ENCODE measurements at places on chromosomes 2 and 18.

- no peak for DNase-seq
Measured at GRCh38 chr18:60196836-60197606, 175.6 kb downstream of the MC4R start.

- no peak for DNase-seq
Measured at GRCh38 chr2:172722481-172722880, 13.2 kb upstream of the RAPGEF4 start.

GRCh38 chr2:235606004-235606715 is 112.3 kb downstream of the AGAP1 start:
- DNase-seq = no peak

- DNase-seq = no peak
Measured at GRCh38 chr2:112947374-112947773, 30.4 kb upstream of the IL36G start.

- DNase-seq = no peak
Measured at GRCh38 chr2:127676906-127677305, 1.6 kb upstream of the LIMS2 start.

- DNase-seq = no peak
Measured at GRCh38 chr18:79581406-79581805, 98.2 kb upstream of the CTDP1 start.

DNA sequence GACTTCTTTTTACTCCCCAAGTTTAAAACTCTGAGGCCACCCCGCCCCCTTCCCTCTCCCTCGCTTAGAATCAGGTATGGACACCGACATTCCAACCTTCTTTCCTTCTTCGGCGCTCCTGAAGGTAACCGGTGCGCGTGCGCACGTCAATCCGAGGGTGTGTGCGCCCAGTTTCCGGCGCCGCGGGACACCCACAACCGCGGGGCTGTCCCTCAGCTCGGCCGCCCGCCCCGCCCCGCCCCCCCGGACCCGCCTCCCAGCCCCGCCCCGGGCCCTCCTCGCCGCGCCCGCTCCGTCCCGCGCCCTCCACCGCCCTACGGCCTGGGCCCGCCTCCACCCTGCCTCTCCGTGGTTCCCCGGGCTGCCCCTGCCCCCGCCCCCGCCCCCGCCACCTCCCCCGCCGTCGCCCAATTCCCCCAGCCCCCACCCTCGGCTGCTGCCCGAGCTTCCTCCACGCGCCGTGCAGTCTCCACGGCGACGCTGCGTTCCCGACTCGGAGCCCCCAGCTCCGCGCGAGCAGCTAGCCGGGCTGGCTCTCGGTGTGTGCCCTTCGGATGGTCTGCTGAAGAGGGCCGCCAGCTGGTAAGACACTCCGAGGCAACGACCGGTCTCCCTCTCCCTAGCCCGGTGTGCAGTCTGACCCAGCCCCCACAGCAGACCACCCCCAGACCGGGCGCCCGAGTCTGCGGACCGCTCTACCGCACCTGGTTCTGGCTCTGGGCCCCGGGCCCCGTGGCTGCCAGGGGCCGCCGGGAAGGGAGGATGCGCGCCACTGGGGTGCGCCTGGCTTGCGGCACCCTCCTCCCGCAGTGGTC is 635 bp downstream of the ERICH2 start:
- peak; percentile 70 for DNase-seq

GRCh38 chr2:238513346-238513745 is 86.6 kb downstream of the ASB1 start:
- DNase-seq = peak; percentile 33

- peak; percentile 30 for DNase-seq
Measured at GRCh38 chr2:227464361-227464760, 7.6 kb upstream of the AGFG1 start.

GRCh38 chr2:235806986-235807750 is 313.3 kb downstream of the AGAP1 start:
- no peak for DNase-seq

- no peak for DNase-seq
Measured at GRCh38 chr18:11669948-11670275, 19.2 kb upstream of the GNAL start.

DNA sequence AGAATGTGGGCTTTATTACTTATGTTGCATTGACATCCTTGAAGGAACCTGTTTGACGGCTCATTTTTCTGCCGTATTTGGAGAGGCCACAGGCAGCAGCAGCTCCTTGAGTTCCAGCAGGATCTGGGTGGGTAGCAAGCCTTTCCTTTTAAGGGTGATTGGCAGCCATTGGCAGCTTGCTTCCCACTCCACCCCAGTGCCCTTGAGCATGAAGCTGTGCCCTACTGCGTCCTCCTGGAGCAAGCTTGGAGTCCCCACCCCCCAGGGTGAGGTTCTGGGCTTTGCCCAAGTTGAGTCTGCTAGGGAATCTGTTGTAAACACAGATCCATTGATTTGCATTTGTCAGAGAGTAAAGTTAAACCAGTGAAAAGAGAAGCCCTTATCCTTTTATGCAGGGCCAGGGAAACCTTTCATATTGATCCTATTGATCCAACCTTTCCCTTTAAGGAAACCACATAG is 9.2 kb downstream of the ONECUT2 start:
- DNase-seq = no peak

- DNase-seq = no peak
Measured at GRCh38 chr2:170147576-170147975, 30.4 kb upstream of the MYO3B start.

GRCh38 chr2:226971770-226972169 is 135.9 kb downstream of the RHBDD1 start:
- DNase-seq = no peak

- DNase-seq = peak; percentile 31
Measured at GRCh38 chr18:77099485-77100370, 32.9 kb downstream of the MBP start.

GRCh38 chr2:1632002-1632348 is 112.3 kb downstream of the PXDN start:
- no peak for DNase-seq

DNA sequence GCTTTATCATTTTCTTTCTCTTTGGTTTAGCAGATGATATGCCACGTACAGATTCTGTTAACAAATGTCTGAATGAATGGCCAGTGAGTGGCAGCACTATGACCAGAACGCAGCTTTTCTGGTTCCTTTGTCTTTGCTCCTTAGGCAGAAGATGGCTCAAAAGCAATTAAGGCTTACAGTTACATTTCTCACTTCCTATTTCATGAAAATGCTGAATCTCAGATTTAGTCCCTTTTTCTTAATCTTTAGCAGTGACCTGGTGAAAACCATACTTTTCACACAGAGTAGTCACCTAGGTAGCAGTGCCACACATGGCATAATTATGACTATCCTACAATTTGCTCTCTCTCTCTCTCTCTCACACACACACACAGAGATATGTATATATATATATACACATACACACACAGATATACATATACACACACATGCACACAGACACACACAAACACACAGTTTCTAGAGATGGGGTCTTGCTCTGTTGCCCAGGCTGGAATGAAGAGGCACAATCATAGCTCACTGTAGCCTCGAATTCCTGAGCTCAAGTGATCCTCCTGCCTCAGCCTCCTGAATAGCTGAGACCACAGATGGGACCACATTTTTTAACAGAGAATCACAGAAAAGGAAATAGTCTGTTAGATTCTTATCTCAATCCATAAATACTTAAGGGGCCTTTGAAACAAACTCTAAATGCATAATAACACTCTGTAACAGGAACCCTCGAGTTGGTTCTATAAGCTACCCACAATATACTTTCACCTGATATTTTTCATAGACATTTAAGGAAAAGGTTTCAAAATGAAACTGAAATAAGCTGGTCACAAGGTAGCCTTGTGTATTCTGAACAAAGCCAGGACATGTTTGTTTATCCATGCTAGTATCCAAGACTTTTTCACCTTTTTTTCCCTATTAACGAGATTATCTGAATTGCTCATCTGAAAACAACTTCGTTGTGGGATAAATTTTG is 11.6 kb downstream of the PDE6D start:
- no peak for DNase-seq

DNA sequence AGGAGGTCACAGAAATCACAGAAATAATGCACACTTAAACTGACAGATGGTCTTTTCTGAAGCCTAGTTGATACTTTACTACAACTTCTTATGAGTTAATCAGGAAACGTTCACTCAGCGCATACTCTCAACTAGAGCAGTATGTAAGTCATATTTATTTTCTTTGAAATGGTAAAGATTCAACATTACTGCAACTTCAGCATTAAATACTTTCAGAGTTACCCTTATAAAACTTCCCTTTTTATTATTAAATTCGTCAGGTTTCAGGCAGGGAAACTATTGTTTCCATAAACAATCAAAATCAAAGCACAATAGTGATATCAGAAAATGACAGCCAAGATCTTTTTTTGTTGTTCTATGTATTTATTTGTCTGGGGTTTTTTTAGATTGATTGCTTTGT is 222.6 kb upstream of the RND3 start:
- DNase-seq = no peak

DNA sequence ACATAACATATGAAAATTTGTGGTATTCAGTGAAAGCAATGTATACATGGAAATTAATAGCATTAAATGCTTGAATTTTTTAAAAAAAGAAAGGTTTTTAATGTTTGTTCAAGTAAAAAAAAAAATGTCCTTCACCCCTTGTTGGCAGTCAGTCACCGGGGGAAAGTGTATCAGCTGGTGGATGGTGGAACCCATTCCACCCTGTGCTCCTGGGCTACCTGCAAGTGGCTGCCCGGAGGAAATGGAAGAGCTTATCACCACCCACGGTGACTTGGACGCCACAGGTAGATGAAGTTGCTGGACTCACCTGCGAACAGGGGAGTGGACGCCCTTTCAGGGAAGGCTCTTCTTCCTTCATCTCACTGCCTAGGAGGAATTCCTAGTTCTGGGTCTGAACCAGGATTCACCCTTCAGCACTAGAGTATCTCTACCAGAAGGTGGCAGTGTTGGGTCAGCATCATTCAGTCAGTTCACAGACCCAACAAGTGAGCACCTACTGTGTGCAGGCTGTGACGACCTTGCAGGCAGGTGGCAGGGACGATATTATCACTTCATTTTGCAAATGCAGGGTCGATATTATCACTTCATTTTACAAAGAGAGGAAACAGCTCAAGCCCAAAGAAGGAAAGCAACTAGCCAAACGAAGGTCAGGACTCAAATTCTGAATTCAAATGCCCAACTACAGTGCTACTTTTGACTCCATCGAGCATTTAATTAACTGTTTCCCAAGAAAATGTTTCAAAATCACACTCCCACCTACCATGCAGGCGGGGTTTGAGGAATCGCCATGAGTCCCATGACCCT is 35.8 kb downstream of the CIB4 start:
- peak; percentile 61 for DNase-seq

- no peak for DNase-seq
Measured at GRCh38 chr2:119485336-119486110, 38.8 kb downstream of the SCTR start.

- DNase-seq = no peak
Measured at GRCh38 chr2:235660484-235661082, 166.7 kb downstream of the AGAP1 start.

- DNase-seq = no peak
Measured at GRCh38 chr2:54471221-54471711, 15.1 kb downstream of the SPTBN1 start.

DNA sequence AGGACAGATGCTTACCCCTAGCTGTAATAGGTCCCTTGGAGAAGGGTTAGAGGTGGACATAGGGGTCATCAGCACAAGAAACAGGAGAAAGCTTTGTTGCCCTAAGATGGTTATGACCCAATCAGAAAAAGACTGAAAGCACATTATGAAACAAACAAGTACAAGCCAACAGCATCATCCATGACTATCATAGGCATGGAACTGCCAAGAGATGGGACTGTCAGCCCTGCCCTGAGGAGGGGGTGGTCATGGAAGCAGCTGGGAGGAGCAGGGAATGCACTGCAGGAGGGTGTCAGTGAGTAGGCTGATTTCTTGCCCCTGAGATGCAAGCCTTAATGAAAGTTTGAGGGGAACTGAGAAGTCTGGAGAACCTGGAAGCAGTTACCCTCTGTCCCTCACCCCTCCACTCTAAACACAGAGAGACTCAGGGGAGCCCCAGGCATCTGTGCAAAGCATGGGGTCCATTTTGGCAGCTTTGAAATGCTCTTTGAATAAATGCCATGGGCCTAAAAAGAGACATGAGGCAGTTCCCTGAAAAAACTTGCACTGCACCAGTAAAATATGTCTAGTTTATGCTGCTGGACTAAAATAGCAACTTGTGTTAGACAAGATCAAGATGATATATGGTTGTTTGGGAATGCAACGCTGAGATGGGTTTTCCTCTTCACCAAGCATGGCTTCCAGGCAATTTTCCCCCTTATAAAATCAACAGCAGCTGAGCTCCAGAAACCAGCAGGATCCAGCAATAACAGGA is 122.7 kb upstream of the ZFP36L2 start:
- no peak for DNase-seq

- no peak for DNase-seq
Measured at GRCh38 chr2:85712336-85712735, 18.2 kb downstream of the GNLY start.

- DNase-seq = no peak
Measured at GRCh38 chr2:201156036-201156435, 26.9 kb upstream of the CASP10 start.

DNA sequence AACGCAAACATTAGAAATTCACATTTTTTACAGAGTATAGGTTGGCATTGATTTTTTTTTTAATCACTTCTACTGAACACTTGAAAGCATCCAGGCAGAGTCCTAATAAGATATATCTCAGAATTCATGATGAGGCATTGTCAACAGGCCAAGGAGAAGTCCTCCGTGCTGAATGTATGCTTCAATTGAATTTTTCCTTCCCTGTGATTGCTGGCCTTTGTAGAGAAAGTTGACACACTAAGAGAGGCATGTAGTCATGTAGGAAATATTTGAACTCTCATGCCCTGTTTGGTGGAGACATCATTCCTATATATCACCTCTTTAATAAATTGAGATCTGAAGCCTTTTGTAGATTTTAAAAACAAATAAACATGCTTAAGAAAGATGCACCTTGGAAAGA is 844.9 kb downstream of the CPS1 start:
- no peak for DNase-seq

- no peak for DNase-seq
Measured at GRCh38 chr18:42011053-42011452, 56.0 kb downstream of the PIK3C3 start.

DNA sequence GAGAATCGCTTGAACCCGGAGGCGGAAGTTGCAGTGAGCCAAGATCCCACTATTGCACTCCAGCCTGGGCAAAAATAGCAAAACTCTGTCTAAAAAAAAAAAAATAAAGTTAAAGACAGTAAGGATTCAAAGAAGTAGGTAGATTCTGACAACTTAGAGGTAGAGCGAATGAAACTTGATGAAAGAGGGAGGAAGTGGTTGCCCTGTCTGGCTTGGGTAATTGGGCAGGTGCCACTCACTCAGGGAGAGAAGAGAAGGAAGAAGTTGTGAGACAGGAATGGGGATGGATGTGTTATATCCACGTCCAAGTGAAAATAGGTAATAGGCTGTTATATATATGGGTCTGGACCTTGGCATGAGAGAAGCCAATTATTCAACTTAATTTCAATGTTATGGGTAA is 26.3 kb downstream of the NDC80 start:
- DNase-seq = no peak
